ENCODE measurements at places on chromosomes 7 and 10.

- no peak for DNase-seq
These were observed 2.0 kb downstream of the BCL7B start for GRCh38 chr7:73555411-73555982.

GRCh38 chr10:114694752-114695151, 36.7 kb upstream of the ABLIM1 start:
- DNase-seq, result peak; percentile 50

GRCh38 chr7:132815696-132816311, 239.5 kb upstream of the PLXNA4 start:
- DNase-seq, result no peak

DNA sequence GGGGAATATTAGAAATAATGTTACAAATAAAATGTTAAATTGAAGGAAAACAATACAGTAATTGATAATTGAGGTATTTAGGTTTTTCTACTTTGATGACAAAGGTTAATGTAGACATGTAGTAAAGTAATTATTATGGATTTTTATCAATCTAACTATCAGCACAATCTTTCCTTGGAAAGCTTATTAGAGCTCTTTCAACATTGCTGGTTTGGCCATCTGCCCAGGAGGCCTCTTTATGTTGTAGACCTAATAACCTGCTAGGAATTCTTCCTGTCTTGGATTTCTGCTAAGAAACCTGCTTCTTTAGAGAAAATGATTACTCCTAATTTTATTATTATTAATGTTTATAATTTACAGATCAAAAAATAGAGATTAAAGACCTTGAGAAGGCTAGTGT, 78.9 kb downstream of the CHRM2 start:
- no peak for DNase-seq

DNA sequence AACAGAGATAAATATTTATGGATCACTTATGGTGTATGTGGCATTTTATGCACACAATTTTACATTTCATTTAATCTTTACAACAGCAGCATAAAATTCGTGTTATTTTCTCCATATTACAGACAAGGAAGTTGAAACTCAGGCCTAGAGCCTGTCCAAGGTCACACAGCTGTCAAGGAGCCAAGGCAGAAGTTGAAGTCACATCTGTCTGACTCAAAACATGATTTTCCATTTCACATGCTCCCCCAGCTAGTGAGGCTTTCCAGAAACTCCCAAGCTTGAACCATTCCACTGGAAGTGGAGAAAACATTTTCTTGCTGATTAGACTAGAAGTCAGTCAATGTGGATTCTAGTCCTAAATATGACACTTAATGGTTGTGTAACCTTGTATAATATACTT, 110.5 kb downstream of the HECTD2 start:
- DNase-seq, result no peak

DNA sequence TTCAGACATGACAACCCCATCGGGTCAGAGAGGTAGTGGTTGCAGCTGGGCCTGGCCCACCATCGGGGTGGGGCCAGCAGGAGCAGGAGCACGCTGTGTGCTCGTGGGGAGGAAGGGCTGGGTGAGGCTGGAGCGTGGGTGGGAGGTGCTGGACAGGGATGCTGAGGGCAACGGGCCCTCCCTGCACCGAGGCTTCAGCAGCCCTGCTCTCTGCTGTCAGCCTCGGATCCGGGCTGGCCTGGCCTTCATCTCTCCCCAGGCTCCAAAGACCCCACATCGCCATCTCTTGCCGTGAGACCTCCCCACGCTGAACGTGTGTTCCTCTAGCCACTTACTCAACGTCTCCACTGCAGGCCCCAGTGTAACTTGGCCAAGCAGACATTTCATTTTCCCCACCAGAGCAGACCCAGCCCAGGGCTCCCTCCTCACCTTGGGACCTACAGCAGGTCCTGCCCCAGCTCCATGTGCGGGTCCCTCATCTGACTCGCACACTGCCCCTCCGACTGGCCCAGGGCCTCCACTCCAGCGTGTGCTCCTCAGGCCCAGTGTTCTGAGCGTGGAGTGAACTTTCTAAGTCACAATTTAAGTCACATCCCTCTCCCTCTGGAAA, 462.4 kb downstream of the DNAJB6 start:
- DNase-seq, result no peak

GRCh38 chr10:84798312-84798711, 469.9 kb downstream of the CCSER2 start:
- no peak for DNase-seq

All from NCI-H460 (cell line).